Activated T-cell treated with anti-CD3 and anti-CD28 coated beads for 1 hour (primary cell): ENCODE measurements at places on chromosomes 2 and 18.

- no peak for DNase-seq
These were observed 95.1 kb upstream of the L3MBTL4 start for GRCh38 chr18:6509832-6510231.

DNA sequence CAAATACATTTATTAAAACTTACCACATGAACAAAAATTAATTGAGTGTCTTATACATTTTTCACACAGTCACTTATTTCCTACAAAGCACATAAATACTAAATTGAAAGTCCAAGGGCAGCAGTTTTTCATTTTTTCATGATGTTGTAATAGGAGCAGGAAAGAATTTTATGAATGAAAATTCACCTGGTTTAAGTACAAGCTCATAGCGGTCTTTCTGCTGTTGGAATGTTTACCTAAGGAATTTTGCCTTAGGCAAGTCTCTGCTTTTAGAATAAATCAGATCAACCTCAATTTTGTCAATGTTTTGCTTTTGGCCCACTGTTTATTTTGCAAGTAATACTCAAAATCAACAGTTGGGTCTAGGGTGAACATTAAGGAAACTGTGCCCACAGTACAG lies 40.0 kb downstream of the ETAA1 start:
- DNase-seq = no peak

- no peak for DNase-seq
These were observed 44.3 kb downstream of the ZNF236 start for GRCh38 chr18:76866666-76867065.

DNA sequence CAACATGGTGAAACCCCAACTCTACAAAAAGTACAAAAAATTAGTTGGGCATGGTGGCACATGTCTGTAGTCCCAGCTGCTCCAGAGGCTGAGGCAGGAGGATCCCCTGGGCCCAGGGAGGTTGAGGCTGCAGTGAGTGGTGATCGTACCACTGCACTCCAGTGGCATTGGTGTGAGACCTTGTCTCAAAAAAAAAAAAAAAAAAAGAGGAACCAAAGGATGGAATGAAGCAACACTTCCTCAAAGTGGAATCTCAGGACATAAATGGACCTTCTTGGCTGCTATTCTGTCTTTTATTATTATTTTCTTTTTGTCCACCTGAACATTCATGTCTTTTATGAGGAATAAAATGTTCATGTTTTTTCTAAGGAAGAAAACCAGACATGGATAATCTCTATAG lies 13.7 kb downstream of the GEMIN6 start:
- no peak for DNase-seq

DNA sequence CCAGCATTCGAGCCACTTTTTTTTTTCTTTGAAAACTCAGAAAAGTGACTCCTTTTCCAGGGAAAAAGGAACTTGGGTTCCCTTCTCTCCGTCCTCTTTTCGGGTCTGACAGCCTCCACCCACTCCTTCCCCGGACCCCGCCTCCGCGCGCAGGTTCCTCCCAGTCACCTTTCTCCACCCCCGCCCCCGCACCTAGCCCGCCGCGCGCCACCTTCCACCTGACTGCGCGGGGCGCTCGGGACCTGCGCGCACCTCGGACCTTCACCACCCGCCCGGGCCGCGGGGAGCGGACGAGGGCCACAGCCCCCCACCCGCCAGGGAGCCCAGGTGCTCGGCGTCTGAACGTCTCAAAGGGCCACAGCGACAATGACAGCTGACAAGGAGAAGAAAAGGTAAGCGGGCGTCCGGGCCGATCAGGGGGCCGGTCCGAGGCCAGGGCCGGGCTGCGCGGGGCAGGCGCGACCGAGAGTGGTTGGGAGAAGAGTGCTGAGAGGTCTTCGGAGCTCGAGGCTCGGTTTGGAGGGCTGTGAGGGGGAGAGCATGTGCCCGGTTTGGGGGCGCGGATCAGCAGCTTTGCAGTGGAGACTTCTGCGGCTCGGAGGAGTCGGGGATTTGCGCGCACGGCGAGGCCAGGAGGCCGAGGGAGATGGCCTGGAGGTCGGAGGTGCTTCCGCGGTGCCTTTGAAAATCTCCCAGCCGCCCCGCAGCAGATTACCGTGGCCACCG lies 502 bp downstream of the EPAS1 start:
- peak; percentile 74 for DNase-seq

- no peak for DNase-seq
These were observed 654.3 kb downstream of the LRRTM4 start for GRCh38 chr2:76867854-76868253.

DNA sequence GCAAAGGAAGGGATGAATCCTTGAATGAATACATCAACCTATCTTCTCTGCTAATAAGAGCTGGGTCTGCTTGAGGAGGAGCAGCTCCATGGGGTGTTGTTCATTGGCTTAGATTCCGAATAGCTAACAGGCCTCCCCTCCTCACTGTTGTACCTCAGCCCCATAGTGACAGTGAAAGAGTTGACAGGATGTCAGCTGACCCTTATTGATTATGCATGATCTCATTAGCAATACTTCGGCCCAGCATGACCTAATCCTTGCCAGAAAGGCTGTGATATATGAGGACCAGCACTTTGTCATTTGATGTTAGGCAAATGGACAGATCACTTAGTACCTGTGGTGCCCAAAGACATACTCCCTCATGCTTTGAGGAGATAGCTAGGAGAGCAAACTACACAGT lies 1333.7 kb upstream of the CELF4 start:
- DNase-seq = no peak

DNA sequence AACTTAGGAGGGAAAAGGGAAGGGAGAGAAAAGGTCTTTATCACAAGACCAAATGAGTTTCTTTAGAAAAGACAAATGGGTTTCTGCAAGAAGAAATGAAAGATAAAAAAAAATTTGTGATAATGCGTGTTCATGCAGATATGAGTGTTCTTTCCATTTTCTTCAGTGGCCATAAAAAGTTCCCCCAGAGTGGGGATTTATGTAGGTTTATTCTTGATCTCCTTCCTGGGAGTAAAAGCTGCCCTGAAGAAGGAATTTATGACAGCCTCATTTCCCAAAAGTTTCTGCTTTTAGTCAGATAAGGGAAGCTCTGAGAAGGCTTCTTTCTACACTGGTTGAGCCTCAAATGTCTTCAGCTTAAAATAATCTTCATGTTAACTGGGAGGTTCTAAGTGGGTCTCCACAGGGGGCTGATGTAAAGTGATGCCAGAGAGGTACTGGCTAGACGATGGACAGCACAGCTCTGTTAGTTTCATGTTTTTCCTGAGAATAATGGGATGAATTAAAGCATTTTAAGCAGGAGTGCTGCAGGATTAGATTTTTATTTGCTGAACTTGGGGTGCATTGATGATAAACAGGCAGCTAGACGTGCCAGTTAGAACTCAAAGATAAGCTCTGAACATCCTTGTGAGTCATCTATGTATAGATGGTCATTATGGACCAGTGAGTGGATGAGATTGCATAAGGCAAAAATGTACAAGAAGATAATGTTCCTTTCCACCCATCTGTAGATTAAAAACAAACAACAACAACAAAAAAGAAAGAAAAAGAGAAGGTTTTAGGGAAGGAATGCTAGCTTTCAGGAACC lies 99.4 kb upstream of the MSH2 start:
- DNase-seq = no peak

- no peak for DNase-seq
These were observed 1019.5 kb upstream of the LRRTM1 start for GRCh38 chr2:81324046-81324445.

GRCh38 chr18:59821983-59822382 lies 77.8 kb upstream of the PMAIP1 start:
- DNase-seq = no peak

GRCh38 chr2:100266126-100266525 lies 56.2 kb downstream of the LONRF2 start:
- DNase-seq = no peak

DNA sequence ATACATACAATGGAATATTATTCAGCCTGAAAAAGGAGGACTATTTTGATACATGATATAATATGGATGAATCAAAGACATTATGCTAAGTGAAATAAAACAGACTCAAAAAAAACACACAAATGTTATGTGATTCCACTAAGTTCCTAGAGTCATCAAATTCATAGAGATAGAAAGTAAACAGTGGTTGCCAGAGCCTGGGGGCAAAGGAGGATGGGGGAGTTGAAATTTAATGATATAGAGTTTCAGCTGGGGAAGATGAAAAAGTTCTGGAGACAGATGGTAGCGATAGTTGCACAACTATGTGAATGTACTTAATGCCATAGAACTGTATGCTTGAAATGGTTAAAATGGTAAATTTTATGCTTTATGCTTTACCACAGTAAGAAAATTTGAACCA lies 119.7 kb downstream of the METTL4 start:
- no peak for DNase-seq

DNA sequence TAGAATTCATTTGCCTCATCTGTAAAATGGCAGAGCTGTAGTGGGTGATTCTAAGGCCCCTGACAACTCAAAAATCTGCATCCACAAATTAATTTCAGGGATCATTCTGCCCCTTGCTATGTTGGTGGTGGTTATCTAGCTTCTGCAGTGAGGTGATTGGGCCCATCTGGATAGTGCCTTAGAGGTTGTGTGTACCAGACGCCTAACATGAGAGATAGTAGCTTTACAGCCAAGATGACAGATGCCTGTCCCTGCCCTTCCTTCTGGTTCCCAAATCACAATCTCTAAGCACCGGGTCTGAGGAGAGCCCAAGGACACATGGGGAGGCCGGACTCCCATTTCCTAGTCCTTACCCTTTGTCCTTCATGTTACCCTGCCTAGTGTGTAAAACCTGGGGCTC lies 51.1 kb upstream of the TNP1 start:
- DNase-seq = no peak

- DNase-seq = no peak
These were observed 11.4 kb upstream of the FABP1 start for GRCh38 chr2:88139203-88139702.

- no peak for DNase-seq
These were observed 5.0 kb upstream of the ZBTB14 start for GRCh38 chr18:5300476-5301010.

GRCh38 chr2:43149482-43150107 lies 76.8 kb downstream of the ZFP36L2 start:
- no peak for DNase-seq

GRCh38 chr18:79587226-79587741 lies 92.3 kb upstream of the CTDP1 start:
- DNase-seq = no peak

DNA sequence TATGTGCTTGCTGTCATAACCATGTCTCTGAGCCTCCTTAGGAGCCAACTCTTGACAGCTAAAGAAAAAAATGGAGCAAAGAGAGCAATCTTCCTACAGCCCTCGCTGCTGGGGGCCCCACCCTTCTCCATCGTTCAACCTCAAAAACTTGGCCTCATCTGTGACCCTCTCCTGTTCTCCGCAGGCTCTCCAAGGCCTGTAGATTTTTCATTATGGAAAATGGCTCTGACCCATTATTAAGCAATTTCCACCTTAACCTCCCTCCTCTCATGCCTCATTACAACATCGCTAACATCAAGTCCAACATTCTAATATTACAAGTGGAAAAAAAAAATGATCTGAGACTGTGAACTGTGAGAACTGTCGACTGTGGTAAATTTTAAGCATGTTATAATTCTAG lies 98.7 kb downstream of the SLC8A1 start:
- no peak for DNase-seq

DNA sequence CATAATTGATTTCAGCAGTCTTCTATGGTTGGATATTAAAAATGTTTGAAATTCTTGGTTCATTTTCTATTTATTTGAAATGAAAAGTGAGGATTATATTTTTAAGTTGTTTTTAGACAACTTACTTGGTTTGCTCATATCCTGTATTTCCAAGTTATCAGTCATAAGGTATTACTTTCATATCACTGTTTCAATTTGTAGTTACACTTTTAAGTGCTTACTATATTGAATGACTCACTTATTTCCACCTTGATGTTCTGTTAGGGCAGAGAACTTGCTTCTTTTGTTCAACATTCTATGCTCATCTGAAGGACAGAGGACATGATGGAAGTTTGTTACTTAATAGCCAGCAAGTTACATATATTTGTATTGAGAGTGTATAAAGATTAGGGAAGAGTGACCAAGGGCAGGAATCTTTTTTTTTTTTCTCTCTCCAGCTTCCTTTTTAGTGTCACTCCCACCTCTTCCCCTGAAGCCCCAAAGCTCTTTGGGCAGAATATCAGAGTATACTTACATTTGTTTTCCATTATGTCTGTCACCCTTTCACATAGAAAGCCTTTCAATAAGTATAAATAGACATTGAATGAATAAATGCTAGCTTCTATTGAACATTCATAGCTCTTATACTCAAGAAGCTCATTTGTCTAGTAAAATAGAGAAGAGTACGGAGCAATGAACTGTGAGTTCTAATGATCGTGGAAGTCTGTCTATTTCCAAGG lies 28.1 kb downstream of the PIK3C3 start:
- DNase-seq = no peak

GRCh38 chr2:41720331-41721251 lies 327.2 kb upstream of the PKDCC start:
- no peak for DNase-seq

DNA sequence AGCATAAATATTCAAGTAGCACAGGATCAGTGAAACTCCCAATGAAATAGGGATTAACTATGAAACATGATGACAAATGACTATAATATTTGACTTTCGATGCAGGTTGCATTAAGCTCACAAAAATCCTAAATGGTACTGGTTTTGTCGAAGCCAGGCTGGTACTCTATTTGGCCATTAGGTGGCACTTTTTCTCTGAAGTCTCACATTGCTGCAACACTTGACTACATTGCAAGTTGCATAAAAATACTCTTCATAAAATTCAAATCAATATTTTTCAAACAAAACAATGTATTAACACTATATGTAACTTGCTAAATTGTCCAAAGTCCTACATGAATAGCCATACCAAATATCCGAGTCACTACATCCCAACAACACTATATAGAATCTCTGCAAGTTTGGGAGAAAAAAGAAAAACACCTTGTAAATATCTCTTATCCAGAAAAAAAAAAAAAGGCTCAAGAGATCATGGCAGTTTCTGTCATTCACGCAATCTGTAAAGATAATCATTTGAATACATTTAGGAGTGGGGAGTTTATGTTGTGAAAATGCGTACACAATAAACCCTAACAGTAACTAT lies 9.5 kb downstream of the RTTN start:
- no peak for DNase-seq

GRCh38 chr2:29061616-29062015 lies 12.7 kb downstream of the PCARE start:
- no peak for DNase-seq

GRCh38 chr2:141162314-141162713 lies 968.5 kb downstream of the LRP1B start:
- DNase-seq = no peak

DNA sequence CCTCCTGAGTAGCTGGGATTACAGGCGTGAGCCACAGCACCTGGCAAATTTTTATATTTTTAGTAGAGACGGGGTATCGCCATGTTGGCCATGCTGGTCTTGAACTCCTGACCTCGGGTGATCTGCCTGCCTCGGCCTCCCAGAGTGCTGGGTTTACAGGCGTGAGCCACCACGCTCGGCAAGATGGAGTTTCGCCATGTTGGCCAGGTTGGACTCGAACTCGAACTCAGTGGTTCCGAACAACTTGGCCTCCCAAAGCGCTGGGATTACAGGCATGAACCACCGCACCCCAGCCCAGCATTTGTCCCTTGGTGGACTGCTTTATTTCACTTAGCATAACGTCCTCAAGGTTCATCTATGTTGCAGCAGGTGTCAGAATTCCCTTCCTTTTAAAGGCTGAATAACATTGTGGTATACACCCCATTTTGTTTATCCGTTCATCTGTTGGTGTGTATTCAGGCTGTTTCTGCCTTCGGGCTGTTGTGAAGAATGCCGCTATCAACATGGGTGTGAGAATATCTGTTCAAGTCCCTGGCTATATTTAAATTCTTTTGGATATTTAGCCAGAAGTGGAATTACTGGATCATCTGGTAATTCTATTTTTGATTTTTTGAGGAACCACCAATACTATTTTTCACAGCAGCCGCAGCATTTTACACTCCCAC lies 1.2 kb upstream of the CENPA start:
- DNase-seq = no peak
